ENCODE measurements at places on chromosomes 16 and 17.

DNA sequence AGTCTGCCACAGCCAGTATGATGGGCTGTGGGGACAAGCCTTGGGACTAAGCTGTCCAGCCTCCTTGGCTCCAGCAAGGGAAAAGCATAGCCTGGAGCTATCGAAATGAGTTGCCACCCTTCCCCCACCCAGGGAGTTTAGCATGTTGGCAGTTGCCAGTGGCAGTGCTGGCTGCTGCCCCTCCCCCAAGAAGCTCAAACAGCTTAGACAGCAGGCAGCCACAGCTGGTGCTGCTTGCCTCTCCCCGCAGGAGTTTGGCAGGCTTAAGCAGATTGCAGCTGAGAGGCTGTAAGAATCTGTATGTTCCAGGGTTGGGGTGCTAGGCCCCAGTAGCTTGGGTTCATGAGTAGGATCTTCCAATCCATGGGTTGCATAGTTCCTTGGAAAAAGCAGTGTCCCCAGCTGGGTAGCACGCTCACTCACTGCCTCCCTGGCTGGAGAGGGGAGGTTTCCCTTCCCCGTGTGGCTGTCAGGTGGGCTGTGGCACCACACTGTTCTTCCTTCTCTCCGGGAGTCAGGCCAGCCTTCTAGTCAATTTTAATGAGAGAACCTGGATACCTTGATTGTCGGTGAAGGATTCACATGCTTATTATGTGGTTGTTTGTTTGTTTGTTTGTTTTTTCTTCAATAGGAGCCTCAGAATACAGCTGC, 506.1 kb downstream of the CDH11 start:
- no peak for DNase-seq

DNA sequence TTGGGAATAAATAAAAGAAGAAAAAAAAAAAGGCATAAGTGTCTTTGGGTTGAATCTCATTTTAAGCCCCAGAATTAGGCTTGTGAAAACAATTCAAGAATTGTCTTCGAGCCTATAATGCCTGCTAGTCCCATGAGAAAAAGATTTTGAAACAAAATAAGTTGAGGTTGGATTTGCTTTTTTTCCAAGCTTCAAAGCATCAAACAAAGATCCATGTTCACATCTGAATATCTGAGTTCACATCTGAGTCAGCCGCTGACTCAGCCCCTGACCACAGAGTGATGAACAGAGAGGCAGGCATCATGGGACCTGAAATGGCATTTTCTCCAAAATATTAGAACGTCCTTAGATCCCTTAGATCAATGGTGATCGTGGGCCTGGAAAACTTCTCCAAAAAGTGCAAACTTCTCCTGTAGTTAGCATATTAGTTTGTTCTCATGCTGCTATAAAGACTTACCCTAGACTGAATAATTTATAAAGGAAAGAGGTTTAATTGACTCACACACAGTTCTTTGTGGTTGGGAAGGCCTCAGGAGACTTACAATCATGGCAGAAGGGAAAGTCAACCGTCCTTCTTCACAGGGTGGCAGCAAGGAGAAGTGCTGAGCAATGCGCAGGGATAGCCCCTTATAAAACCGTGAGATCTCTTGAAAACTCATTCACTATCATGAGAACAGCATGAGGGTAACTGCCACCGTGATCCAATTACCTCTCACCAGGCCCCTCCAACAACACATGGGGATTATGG, 294.6 kb upstream of the HSBP1 start:
- no peak for DNase-seq

DNA sequence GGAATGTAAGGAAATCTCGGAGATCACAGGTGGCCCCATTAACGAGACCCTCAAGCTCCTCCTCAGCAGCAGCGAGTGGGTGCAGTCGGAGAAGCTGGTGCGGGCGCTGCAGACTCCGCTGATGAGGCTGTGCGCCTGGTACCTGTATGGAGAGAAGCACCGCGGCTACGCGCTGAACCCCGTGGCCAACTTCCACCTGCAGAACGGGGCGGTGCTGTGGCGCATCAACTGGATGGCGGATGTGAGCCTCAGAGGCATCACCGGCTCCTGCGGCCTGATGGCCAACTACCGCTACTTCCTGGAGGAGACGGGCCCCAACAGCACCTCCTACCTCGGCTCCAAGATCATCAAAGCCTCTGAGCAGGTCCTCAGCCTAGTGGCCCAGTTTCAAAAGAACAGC, 16.2 kb downstream of the MLYCD start:
- DNase-seq: no peak

DNA sequence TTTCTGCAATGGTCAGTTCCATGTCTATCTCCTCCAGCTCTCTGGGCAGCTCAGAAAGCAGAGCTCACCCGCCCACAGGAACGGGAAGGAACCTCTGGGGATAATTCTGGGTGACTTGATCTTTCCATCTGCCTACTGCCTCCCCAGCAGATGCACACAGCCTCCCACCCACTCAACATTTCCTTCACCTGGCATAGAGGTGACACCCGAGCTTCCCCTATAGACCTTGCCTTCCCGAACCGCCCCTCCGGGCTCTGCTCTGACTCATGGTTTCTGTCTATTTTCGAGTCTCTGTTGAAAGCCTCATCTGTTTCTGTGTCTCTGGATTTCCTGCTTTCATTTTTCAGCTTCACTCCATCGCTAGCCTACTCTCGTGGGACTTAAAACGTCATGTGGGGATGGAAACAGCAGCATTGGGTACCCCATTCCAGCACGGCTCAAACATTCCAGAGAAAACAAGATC, 11.4 kb downstream of the GGA3 start:
- no peak for DNase-seq

Measured in frontal cortex (tissue), 4 donors.